Bronchial epithelial cell (primary cell): ENCODE measurements at places on chromosomes 1 and 21. TPM values are rescaled to one million over a fixed set of nuclear protein-coding genes. Genes with fewer than 3 reads are reported as not detected.

- DNase-seq: no peak
These were observed at the start of gene PODN for GRCh38 chr1:53061859-53062707. Gene PODN (plus strand): TSS chr1:53062213. CDS start chr1:53069856, 7,643 bp downstream.

GRCh38 chr1:209030454-209031167, 552.9 kb upstream of the CAMK1G start:
- DNase-seq: no peak

DNA sequence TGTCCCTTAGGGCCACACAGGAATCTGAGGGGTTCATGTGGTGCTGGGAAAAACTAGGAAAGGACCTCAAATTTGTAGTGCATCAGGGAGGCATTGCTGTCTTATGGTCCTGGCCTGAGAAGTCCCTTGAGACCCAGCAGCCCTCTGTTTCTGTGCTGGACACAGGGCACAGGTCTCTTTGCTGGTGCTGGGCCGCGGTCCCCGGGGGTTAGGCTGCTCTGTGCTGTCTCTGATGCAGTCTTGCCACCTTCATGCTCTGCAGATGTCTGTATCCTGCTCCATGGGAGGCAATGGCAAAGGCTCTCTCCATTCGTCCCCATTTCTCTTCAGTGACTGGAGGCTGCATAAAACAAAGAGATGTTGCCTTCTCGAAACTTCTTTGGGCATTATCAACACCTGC, 13.0 kb downstream of the EDARADD start:
- no peak for DNase-seq

GRCh38 chr21:38909929-38910328, 104.2 kb downstream of the ETS2 start:
- no peak for DNase-seq

DNA sequence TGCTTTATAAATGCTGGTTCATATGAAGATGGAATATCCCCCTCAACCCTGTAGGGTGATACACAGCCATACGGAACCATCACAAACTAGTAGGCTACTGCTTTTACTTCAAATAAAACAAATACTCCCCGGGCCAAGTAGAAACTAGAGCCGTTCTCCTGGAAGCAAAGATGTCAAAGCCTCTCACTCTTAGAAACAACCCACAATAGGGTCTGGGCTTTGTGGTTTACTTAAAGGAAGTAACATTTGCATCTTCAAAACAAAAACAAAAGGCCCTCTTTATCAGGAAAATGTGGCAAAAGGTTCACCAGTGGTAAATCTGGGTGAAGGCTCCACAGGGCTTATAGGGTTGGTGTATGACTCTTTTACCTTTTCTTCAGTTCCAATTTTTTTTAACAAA, 49.8 kb downstream of the HLCS start:
- DNase-seq: no peak

DNA sequence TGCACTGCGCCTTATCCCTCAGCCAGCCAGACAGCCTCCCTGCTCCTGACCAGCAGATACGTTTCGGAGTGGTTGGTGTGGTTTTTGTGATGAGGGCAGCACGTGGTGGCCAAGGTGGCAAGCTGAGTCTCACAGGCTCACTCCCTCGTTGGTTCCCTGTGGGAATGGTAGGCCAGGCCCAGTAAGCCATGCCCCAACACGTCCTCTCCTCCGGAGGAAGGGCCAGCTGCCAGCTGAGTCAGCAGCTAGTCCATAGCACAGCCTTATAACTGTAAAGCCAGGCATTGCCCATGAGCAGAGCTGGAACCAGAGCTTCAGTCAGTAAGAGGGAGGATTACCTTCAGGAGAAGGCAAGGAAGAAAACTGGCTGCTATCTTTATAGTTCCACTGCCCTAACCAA, 29.5 kb downstream of the SZRD1 start:
- peak; percentile 97 for DNase-seq

GRCh38 chr1:235291599-235292091, 36.3 kb downstream of the ARID4B start:
- DNase-seq: no peak

GRCh38 chr1:218521414-218522169, 176.5 kb downstream of the TGFB2 start:
- peak; percentile 51 for DNase-seq

GRCh38 chr1:44596511-44596910, 77.8 kb downstream of the TMEM53 start:
- no peak for DNase-seq

- DNase-seq: no peak
These were observed 635.5 kb downstream of the PLPP3 start for GRCh38 chr1:55943721-55944435.

GRCh38 chr1:4594286-4594991, 60.0 kb upstream of the AJAP1 start:
- no peak for DNase-seq

DNA sequence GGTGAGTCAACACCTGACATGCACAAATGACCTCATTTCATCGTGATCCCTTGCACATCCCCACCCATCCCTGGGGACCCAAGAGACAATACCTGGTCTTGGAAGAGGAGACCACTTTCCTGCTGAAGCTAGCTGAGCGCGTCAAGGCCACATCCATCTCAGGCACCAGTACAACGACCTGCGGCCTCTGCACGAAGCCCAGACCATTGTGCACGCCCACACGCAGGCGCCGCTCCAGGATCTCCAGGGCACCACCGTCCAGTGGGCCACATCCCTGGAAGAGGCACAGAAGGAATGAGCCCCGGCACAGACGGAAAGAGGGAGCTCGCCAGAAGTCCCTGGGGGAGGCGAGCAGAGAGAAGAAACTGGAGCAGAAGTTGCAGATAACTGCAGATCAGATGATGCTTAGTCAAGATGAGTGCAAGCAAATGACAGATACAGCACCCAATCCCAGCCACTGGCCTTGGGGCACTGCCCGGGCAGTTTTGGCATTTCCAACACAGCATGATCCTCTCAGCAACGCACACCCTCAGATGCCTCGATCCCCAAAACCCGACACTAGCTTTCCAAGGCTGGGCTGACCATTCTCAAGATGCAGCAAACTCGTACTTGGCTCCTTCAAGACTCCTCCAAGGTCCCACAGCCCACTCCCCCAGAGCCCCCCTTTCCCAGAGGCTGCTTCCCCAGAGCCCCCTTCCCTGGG, 44.1 kb downstream of the NPHP4 start:
- DNase-seq: peak; percentile 48

DNA sequence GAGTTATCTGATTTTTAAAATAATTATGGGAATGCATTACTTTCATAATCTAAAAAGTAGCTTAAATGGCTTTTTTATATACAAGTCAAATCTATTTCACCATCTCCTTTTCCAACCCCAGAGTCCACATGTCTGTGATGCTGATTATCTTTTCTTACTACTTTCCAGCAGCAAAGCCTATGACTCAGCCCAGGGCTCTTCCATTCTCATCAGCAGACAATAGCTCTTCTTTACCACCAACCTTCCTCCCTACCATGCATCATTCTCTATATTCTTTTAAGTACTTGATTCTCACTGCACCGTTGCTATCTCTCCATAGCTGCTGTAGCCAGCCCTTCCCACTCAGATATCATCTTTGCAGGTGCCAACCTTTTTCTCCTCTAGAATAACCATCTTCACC, 61.3 kb downstream of the OVGP1 start:
- DNase-seq: peak; percentile 34

DNA sequence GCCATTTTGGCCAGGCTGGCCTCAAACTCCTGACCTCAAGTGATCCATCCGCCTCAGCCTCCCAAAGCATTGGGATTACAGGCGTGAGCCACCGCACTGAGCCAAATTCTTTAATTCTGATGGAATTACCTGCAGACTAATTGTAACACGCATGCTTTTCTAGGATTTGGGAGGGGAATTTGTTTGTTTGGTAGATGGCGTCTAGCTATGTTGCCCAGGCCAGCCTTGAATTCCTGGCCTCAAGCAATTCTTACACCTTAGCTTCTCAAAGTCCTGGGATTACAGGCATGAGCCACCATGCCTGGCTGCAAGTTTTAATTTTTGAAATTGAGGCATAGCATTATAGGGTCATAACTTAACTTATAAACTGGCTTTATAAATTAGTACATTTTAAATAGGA, 18.6 kb downstream of the RTCA start:
- DNase-seq: no peak

DNA sequence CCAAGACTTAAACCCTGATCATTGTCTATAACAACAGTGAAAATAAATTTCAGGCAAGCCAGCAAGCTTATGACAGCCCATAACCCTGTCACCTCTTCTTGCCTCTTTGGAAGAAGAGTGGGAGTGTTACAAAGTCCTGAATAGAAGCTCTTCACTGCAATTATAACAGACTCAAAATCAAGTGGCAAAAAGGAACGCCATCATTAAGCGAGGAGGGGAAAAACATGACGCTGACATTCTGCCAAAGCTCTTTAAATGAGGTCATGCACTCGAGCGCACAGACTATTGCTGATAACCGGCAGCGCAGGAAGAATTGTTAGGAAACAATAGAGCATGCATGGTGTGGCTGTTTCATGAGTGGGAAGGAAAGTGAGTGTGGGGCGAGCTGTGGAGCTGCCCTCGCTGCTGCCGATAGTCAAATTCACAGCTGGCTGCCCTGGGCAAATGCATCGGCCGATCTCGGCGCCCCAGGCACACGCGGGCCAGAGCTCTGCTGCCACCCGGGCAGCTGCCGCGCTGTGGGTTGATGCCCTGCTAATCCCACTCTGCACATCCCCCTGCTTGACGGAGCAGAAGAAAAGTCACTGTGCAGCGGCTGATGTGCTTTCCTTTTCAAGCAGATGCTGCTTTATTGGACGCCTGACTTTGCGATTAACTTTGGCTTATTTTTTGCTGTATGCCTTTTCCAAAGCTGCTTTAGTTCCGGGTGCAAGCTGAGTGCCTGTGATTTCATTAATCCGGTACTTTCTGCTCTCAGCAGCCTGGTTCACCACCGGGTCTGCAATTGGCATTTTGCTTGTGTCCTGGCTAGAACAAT, 102.4 kb upstream of the ST6GALNAC5 start:
- no peak for DNase-seq

- DNase-seq: peak; percentile 51
These were observed 285.3 kb downstream of the CAMTA1 start for GRCh38 chr1:7070389-7071029.

- no peak for DNase-seq
These were observed 35.2 kb downstream of the LRP8 start for GRCh38 chr1:53292690-53293089.

- peak; percentile 64 for DNase-seq
These were observed 134.9 kb downstream of the RERE start for GRCh38 chr1:8682573-8682972.

DNA sequence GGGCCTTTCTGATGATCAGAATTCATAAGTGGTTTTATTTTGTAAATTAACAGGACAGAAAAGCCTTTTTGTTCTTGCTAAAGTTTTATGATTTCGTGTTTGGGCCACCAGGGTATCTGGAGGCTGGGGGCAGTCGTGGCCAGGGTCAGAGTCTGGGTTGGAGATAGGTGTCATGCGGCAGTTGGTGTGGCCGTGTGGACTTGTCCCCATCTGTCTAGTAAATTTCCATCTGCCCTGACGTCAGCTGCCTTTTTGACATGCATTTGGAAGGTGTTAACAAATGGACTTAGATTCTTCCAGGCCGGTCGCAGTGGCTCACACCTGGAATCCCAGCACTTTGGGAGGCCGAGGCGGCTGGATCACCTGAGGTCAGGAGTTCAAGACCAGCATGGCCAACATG, 56.8 kb downstream of the SKI start:
- no peak for DNase-seq

- no peak for DNase-seq
These were observed 39.6 kb downstream of the GREM2 start for GRCh38 chr1:240572328-240572727.

DNA sequence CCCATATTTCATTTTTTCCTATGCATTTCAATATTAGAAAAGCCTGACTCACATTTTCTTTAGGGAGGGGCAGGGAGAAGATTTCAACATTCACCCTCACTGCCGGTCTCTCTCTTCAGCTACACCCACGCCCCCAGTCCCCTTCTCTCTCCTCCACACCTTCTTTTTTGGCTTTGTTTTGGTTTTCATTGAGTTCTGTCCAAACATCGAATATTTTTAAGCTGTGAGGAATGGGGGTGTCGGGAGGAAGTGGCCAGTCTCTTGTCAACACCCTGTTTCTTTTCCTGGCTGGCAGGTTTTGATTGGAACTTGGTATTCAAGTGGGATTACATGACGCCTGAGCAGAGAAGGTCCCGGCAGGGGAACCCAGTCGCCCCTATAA, 177.3 kb downstream of the PGBD5 start:
- DNase-seq: no peak

DNA sequence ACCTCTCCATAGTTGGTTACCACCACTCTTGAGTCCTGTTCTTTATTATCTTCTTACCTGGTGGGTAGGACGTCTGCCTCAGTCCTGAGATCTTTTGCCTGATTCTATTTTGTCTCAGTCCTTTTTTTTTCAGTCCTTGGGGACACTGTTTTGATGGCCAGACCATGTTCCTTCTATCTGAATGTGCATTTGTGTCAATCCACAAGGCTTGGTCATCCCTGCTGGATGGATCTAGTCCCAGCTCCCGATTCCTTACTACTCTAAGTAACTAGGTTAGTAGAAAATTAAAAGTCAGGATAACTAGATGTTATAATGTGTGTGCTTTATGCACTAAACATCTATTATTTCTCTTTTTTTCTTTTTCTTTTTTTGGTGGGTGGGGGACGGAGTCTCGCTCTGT, 28.1 kb upstream of the AK4 start:
- no peak for DNase-seq

DNA sequence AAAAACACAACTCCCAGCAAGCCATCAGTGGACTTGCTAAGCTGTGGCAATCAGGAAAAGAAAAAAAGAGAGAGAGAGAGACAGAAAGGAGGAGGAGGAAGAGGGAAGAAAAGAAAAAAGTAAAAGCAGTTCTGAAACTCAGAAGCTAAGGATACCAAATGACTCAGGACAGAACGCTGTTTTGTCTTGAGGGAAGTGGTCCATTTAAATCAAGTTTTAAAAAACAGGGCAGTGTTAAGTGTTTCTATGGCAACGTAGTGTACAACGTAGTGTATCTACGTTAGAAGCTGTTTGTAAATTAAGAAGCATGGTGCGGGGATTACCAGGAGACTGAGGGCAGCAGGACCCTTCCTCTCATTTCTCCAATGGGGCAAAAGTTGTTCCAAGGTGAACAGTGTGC, 5.8 kb downstream of the ADORA3 start:
- no peak for DNase-seq

Gene MMEL1
- 0.13 TPM in 1 of 2 replicates, not detected in the other for total RNA-seq

Gene NUAK2
- total RNA-seq: 3.9 and 9.9 TPM in 2 replicates

Gene CCDC27
- total RNA-seq: not detected in 2 replicates

Gene C1orf185
- total RNA-seq: not detected in 2 replicates

Gene SORT1
- 7.9 and 31.1 TPM in 2 replicates for total RNA-seq

Gene PER3
- total RNA-seq: 4.5 and 6.8 TPM in 2 replicates

Gene B3GALT2
- total RNA-seq: not detected in 2 replicates

Gene GJA9
- total RNA-seq: 0.26 TPM in 1 of 2 replicates, not detected in the other

Gene TCHHL1
- not detected in 2 replicates for total RNA-seq

Gene C1orf53
- total RNA-seq: 0.79 and 4.5 TPM in 2 replicates

Gene CCDC30
- 0.77 and 0.79 TPM in 2 replicates for total RNA-seq

Gene PLPPR5
- not detected in 2 replicates for total RNA-seq

Gene TTC22
- total RNA-seq: 7.4 and 12.5 TPM in 2 replicates

Gene LCE3D
- total RNA-seq: 0.38 and 0.79 TPM in 2 replicates

Gene INKA2
- total RNA-seq: 4.5 and 6.0 TPM in 2 replicates

Gene CATSPERE
- total RNA-seq: under 0.01 and 0.13 TPM in 2 replicates

Gene FCGR1A
- total RNA-seq: not detected in 2 replicates

Gene CAMK2N1
- total RNA-seq: 6.9 and 11.3 TPM in 2 replicates
